ENCODE measurements at places on chromosomes 4 and X. TPM values are rescaled to one million over a fixed set of nuclear protein-coding genes. Genes with fewer than 3 reads are reported as not detected.

Gene L1CAM
- total RNA-seq: 2.2 TPM

Gene CYP4V2
- 41.4 TPM for total RNA-seq

Gene TRIM60
- not detected for total RNA-seq

Gene IBSP
- total RNA-seq: not detected

Gene TRAM1L1
- total RNA-seq: 1.2 TPM

DNA sequence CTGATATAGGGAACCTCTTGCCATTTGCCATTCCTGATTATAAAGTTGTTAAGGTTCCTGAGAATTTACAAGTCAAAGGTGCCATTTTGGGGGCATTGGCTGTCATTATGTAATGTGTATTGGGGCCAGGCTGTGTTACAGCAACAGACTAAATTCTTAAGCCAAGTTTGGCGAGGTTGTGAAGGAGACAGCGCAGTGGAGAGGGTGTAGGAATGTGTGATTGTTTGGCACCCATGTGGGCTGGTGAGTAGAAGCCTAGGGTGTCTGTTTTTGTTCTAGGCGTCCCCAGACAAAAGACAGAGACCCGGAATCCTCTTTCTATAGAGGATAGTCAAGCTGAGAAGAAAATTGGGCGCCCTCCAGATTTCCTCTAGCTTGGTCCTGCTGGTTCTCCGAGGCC is 2535.3 kb downstream of the PCDH7 start:
- no peak overlapping the region for H3K4me3 ChIP-seq
- H3K27ac ChIP-seq: no peak overlapping the region
- H3K27me3 ChIP-seq: no peaks in the 10 kb centered on the region

GRCh38 chr4:23697001-23697528 is 192.8 kb downstream of the PPARGC1A start:
- no peak for DNase-seq
- H3K27ac ChIP-seq: no peak overlapping the region
- H3K4me1 ChIP-seq: no peaks in the 10 kb centered on the region
- H3K4me3 ChIP-seq: no peak overlapping the region
- H3K36me3 ChIP-seq: no peaks in the 10 kb centered on the region

GRCh38 chr4:52618795-52619590 is 40.1 kb downstream of the USP46 start:
- H3K4me1 ChIP-seq: no peaks in the 10 kb centered on the region
- no peaks in the 10 kb centered on the region for H3K27me3 ChIP-seq
- H3K4me3 ChIP-seq: no peak overlapping the region
- H3K36me3 ChIP-seq: no peaks in the 10 kb centered on the region
- no peak overlapping the region for H3K27ac ChIP-seq
- DNase-seq: no peak

- H3K27ac ChIP-seq: no peak overlapping the region
- no peaks in the 10 kb centered on the region for H3K36me3 ChIP-seq
- DNase-seq: no peak
- H3K4me3 ChIP-seq: no peak overlapping the region
Observed at GRCh38 chrX:150486011-150486410, 82.4 kb upstream of the MTM1 start.

DNA sequence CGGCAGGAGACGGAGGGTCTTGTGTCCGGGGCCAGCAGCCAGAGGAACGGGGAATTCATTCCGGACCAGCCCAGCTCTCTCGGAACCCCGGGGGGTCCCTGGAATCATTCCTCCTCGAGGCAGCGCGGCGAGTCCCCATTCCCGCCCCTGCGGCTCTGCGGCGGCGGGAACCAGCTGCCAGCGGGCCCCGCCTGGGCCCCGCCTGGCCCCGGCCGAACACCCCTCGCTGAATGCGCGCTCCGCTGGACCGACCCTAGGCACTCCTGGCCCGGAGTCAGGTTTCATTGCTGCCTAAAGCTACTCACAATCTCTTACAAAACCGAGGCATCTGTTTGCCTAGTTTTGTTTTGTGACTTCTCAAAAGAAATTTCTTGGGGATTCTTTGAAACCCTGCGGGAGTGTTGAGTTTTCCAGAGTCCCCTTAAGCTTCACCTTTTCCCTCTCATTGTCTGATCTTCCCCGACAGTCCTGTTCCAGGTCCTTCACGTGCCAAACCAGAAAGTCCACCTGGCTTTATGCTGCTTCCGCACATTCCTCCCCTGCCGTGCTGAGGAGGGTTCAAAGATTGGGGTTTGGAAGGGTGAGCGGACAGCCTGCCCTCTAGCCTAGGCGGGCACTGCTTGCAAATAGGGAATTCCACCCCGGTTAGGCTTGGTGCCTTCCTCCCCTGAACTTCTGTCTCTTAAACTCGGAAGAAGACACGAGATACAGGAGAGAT is 789 bp downstream of the ARHGAP10 start:
- no peaks in the 10 kb centered on the region for H3K36me3 ChIP-seq
- peaks cover 7% of the 10 kb centered on the region for H3K27me3 ChIP-seq
- peak overlapping the region; percentile 66 for H3K4me3 ChIP-seq
- H3K27ac ChIP-seq: peak overlapping the region; percentile 86

- peaks cover 8% of the 10 kb centered on the region for H3K4me1 ChIP-seq
- DNase-seq: no peak
- no peaks in the 10 kb centered on the region for H3K27me3 ChIP-seq
- no peak overlapping the region for H3K4me3 ChIP-seq
- H3K27ac ChIP-seq: peak overlapping the region; percentile 76
Observed at GRCh38 chr4:138983690-138984089, 31.9 kb upstream of the NOCT start.

DNA sequence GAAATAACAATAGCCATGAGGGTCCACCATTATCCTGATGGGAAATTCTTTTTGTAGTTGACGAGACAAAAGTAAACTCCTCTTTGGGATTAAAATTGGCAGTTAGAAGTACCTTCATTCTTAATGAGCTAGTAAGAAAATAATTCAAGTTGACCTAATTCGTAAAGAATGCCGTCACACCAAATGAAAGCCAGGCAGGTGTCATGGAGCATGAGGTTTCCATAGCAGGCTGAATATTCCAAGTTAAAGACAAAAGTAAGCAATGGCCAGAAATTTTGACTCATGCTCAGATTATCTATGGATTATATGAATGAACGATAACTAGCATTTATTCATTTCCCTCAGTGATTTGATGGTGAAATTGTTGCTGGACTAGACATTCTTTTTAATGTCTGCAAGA is 192.2 kb upstream of the FAT1 start:
- DNase-seq: no peak
- no peak overlapping the region for H3K4me3 ChIP-seq
- H3K27me3 ChIP-seq: no peaks in the 10 kb centered on the region
- no peak overlapping the region for H3K27ac ChIP-seq

DNA sequence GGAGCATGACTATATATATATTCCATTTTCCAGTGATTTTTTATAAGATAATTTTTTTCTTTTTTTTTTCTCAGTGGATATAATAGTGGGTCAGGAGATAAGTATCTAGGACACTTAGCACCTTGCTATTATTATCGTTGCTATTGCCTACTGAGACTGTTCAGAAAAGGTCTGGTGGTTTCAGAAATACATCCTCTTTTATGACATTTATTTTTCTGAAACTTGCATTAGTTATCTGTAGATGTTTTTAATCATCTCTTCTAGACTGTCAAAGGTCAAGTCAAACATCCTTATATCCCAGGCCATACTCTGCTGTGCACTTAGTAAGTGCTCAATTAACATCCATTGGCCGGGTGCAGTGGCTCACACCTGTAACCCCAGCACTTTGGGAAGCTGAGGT is 72.9 kb upstream of the MED14 start:
- no peaks in the 10 kb centered on the region for H3K4me1 ChIP-seq
- no peak overlapping the region for H3K27ac ChIP-seq
- no peak overlapping the region for H3K4me3 ChIP-seq
- no peak for DNase-seq
- H3K27me3 ChIP-seq: no peaks in the 10 kb centered on the region

- no peak overlapping the region for H3K27ac ChIP-seq
- H3K4me1 ChIP-seq: peaks cover 12% of the 10 kb centered on the region
Observed at GRCh38 chrX:16953606-16954211, 7.3 kb downstream of the REPS2 start.

GRCh38 chr4:3335982-3336381 is 43.2 kb downstream of the RGS12 start:
- peaks cover 4% of the 10 kb centered on the region for H3K4me1 ChIP-seq
- H3K27me3 ChIP-seq: no peaks in the 10 kb centered on the region
- no peaks in the 10 kb centered on the region for H3K36me3 ChIP-seq
- no peak overlapping the region for H3K27ac ChIP-seq
- no peak for DNase-seq

GRCh38 chr4:81031796-81032551 is 1.5 kb downstream of the BMP3 start:
- no peak overlapping the region for H3K27ac ChIP-seq
- peak overlapping the region; percentile 33 for H3K4me3 ChIP-seq
- H3K4me1 ChIP-seq: peaks cover 7% of the 10 kb centered on the region
- no peaks in the 10 kb centered on the region for H3K36me3 ChIP-seq
- no peak for DNase-seq
- peaks cover 60% of the 10 kb centered on the region for H3K27me3 ChIP-seq

DNA sequence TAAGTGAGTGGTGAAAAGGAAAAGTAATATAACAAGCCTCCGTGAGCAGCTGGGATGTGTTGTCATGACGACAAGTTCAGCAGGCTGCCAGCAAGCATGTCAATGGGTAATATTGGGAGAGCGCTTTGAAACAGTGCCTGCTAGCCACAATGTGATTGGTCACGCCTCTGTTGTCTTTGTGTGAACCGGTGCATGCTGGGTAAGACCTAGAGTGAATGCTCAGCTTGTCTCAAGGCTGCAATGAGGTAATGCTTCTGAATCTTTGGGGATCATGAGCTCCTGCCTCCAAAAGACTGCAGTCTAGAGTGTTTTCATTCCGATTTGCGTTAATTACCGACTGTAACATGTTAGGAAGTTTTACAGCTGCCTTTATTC is 54.9 kb downstream of the STOX2 start:
- DNase-seq: no peak
- H3K4me1 ChIP-seq: no peaks in the 10 kb centered on the region
- H3K27me3 ChIP-seq: no peaks in the 10 kb centered on the region
- H3K27ac ChIP-seq: no peak overlapping the region
- H3K36me3 ChIP-seq: no peaks in the 10 kb centered on the region

GRCh38 chr4:104500442-104500841 is 5.7 kb upstream of the CXXC4 start:
- H3K4me3 ChIP-seq: no peak overlapping the region
- DNase-seq: no peak
- H3K36me3 ChIP-seq: no peaks in the 10 kb centered on the region
- H3K27ac ChIP-seq: no peak overlapping the region
- H3K27me3 ChIP-seq: peaks cover 65% of the 10 kb centered on the region

DNA sequence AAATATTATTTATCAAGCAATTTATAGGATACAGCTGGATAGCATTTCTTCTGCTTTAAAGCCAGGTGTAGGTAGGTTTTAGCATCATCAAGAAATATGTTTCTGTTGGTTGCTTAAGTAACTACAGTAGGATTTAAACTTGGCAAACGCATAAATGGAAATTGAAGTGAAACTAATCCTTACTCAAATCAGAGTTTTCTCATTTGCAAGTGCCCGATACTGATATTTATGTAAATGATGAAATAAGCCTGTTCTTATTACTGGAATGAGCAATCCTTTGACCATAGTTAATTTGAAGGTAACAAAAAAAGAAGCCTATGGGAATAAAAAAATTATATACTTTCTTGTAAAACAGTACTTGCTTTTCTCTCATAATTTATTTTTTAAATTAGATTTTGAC is 23.2 kb upstream of the PIGA start:
- H3K4me1 ChIP-seq: no peaks in the 10 kb centered on the region
- no peaks in the 10 kb centered on the region for H3K27me3 ChIP-seq
- H3K36me3 ChIP-seq: no peaks in the 10 kb centered on the region

DNA sequence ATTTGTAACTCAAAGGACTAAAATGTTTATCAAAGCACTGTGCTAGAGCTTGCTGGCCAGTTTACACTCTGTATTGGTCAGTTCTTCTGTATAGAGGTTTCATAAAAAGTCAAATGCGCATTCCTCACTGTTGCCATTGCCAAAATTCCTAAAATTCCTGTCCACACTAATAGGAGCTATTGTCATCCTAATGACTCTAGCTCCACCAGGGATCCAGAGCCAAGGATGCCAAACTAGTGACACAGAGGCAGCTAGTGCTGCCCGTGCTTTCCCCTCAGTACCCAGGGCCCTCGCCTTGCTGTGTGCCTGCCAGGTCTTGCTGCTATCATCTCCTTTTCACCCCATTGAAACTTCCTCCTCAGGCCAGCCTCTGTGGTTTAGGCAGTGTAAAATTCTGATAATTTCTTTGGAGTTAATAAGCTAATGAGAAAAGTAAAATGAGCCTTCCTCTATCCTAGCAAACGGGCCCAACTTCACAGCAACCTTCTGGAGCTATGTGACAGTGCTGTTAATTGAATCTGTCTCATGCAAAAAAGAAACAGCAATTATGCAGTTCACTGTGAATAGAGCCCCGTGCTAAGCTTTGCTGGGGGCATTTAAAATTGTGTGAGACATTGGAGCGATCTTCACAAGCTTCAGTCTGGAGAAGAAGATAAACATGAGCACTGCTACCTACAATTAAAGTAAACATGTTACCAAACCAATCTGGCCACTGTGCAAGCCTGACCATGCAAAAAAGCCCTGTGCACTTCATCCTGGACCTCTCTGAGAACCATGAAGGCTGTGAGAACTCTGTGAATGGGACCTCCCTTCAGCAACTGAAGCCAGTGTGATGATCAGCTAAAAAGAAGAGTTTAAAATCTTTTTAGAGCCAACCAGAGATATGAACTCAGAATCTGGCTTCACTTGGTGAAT is 43.1 kb upstream of the FGF2 start:
- no peak overlapping the region for H3K4me3 ChIP-seq
- no peaks in the 10 kb centered on the region for H3K36me3 ChIP-seq
- H3K27ac ChIP-seq: no peak overlapping the region

GRCh38 chrX:19563327-19563726 is 48.0 kb upstream of the MAP3K15 start:
- H3K36me3 ChIP-seq: no peaks in the 10 kb centered on the region
- H3K4me1 ChIP-seq: no peaks in the 10 kb centered on the region

- no peak overlapping the region for H3K4me3 ChIP-seq
- H3K27me3 ChIP-seq: no peaks in the 10 kb centered on the region
- no peaks in the 10 kb centered on the region for H3K36me3 ChIP-seq
- no peaks in the 10 kb centered on the region for H3K4me1 ChIP-seq
- no peak for DNase-seq
Observed at GRCh38 chr4:182192511-182193181, 50.6 kb upstream of the TENM3 start.

DNA sequence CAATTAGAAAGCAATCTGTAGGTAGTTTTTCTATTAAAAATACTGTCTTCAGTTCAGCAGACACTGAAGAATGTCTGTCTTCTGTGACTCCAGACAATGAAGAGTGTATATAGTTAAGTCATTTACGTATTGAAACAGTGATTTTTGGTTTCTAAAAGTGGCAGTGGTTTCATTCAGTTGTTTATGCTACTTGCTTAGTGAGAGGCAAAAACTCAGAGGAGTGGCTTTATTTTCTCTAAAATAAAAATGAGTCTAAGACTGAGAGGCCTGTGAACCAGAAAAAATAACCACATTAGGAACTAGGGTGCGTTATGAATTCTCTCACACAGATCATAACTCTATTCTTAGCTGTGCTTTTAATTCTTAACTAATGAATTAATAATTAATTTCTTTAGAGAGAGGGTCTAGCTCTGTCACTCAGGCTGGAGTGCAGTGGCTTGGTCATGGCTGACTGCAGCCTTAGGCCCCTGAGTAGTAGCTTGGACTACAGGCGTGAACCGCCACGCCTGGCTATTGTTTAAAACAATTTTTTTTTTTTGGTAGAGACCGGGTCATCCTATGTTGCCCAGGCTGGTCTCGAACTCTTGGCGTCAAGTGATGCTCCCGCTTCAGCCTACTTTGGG is 31.4 kb downstream of the FREM3 start:
- H3K27ac ChIP-seq: no peak overlapping the region
- no peaks in the 10 kb centered on the region for H3K4me1 ChIP-seq
- no peaks in the 10 kb centered on the region for H3K27me3 ChIP-seq
